A673 (cell line): ENCODE measurements at places on chromosomes 6 and 20. TPM values are rescaled to one million over a fixed set of nuclear protein-coding genes. Genes with fewer than 3 reads are reported as not detected.

DNA sequence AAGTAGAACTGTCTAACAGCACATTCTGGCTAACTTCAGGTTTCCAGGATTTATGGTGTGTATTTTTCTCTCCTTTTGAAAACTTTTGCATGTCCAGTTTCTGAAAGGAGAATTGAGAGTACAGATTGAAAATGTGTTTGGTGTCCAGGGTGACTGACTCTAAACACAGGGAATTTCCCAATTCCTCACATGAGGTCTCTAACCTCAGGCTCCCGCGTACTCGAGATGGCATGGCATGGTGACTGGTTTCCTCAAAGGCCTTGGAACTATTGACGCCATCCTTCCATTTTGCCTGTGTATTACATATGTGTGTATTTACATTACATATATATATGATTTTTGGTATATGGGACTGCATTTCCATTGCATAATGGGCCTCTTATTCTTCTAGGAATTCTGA, 52.5 kb downstream of the PRND start:
- DNase-seq, result no peak

DNA sequence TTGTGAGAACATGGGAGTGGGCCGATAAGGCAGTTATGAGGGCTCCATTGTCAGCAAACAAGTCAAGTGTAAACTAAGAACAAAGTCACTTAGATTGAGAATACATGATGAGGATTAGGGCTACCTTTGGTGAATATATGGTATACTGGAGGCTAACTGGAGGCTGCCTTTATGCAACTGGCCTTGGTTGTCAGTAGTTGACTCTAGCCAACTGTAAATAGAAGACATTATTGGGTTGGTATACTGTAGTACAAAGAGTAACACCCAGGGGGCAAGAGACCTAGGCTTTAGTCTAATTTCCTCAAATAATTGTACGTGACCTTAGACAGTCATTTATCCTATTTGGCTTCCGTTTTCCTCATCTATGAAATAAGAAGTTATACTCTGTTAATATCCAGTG, 235.2 kb downstream of the ARID1B start:
- DNase-seq, result no peak

DNA sequence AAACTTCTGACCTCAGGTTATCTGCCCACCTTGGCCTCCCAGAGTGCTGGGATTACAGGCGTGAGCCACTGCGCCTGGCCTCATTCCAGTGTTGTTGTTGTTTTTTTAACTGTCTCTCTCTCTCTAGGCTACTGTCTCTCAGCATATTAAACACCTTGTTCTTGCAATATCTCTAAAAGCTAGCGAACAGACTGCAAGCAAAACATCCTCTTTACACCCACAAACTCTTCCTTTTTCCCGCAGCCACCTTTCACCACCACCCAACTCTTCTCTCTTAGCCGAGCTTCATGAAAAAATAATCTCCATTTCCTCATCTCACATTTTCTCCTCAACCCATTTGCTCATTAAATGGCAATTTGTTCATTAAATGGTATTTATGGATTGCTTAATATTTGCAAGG, 45.5 kb downstream of the SGK1 start:
- DNase-seq, result no peak

The BPIFB4 gene
- not detected in 2 replicates for total RNA-seq

The PRRT1 gene
- 4.5 and 4.7 TPM in 2 replicates for total RNA-seq

The LGSN gene
- not detected in 2 replicates for total RNA-seq

The MLIP gene
- 0.58 and 0.74 TPM in 2 replicates for total RNA-seq

The CLIC5 gene
- total RNA-seq, result not detected in 2 replicates

DNA sequence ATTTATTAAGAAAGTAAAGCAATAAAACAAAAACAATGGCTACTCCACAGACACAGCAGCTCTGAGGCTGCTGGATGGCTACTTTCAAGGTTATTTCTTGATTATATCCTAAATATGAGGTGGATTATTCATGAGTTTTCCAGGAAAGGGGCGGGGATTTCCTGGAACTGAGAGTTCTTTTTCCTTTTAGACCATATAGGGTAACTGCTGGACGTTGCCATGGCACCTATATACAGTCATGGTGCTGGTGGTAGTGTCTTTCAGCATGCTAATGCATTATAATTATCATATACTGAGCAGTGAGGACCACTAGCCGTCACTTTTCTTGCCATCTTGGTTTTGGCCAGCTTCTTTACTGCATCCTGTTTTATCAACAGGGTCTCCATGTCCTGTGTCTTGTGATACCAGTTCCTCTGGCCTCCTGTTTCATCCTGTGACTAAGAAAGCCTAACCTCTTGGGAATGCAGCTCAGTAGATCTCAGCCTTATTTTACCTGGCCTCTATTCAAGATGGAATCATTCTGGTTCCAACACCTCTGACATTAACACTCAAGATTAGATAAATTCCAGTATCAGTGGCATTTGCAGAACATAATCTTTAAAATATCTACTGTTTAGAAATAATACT, 32.3 kb upstream of the TRDN start:
- no peak for DNase-seq

DNA sequence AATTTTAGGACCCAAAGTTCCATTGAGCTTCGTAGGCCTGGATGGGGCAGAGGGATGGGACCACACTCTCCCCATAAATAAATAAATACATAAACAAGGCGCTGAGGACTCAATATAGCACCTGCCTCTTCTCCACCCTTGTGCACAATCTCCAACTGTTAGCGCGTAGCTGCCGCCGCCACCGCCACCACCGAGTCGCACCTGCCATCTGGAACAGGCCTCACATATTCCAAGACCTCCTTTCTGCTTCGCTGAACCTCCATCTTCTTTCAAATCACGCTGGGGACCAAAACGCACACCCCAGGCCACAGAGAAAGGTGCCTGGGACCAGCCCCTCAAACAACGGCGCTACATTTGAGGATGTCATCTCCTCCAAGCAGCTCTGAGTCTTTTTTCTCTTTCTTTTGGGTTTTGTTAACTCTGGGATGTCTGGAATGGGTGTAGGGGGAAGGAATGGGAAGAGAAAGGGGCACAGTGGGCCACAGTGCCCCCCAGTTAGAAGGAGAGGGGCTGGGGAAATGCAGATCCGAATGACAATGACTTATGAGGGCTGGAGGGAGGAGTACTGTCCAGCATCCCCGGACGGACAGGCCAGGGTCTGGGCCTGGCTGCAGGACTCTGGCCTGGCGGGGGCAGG, 49.7 kb downstream of the NOL4L start:
- DNase-seq, result no peak

DNA sequence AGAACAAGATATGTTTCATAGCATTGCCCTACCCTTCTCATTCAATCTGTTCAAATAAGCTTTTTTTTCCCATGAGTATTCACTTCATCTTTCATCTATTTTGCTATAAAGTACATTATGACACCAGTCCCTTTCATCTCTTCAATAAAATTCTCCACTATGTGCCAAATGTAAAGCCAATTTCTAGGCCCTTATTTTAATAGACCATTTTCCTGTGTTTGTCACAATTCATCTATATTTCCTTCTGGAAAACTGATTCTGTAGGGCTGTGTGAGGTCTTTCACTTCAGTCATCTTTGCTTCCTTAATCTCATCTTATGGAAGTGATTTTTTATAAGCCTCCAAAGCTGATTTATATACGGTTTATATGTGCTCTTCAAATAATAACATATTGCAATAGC, 992.4 kb upstream of the EYS start:
- no peak for DNase-seq

DNA sequence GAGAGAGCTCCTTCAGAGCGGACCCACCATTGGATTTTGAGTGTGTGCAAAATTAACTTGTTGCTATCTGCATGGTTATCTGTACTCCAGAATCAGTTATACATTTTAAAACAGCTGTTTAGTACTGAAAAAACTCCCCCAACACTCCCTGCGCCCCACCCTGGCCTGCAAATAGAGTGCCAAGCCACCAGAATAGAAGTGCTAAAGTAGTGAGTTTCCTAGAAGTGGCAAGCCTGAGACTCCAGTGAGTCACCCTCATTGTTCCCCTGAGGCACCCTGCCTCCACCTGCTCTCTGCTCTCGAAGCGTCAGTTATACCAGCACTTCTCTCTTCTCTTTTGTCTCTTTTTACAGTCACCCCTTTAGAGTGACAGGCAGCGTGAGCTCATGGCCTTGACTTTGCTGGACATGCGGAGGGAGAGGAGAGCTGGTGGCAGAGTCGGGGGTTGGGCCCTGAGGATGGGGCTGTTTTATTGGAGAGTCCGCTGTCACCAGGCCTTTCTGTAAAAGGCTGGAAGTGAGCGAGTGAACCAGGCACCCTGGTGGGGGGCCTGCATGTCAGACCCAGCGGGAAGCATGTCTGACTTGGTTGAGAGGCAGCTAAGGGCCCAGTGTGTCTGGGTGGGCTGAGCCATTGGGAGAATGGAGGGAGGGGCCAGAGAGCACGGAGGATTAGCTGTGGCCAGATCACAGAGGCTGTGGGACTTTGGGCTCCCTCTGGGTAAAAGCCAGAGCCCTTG, 10.4 kb downstream of the IGF2R start:
- DNase-seq, result peak; percentile 85

The TDRD6 gene
- total RNA-seq, result not detected in 2 replicates

DNA sequence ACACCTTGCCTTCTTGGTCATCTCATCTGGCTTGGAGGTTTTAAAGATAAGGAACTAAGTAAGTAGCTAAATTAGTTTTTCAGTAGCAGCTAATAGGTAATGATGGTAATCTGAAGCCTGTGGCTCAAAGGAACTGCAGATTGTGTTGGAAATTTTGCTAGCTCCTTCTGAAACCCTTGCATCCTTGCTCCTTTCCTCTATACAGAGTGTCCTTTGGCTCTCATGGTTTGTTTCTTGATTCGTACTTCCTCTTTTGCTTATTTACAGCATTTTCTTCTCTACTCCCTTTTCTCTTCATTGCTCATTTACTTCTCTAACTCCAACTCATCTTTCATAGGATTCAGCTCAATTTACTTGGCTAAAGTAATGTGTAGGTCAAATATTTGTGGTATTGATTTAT, 19.0 kb downstream of the LRRC1 start:
- DNase-seq, result no peak

The CD109 gene
- total RNA-seq, result 8.7 and 8.8 TPM in 2 replicates

The SRMS gene
- not detected in 2 replicates for total RNA-seq

The IL20RA gene
- not detected in 2 replicates for total RNA-seq

The CRYBG1 gene
- total RNA-seq, result 2.9 and 3.9 TPM in 2 replicates

DNA sequence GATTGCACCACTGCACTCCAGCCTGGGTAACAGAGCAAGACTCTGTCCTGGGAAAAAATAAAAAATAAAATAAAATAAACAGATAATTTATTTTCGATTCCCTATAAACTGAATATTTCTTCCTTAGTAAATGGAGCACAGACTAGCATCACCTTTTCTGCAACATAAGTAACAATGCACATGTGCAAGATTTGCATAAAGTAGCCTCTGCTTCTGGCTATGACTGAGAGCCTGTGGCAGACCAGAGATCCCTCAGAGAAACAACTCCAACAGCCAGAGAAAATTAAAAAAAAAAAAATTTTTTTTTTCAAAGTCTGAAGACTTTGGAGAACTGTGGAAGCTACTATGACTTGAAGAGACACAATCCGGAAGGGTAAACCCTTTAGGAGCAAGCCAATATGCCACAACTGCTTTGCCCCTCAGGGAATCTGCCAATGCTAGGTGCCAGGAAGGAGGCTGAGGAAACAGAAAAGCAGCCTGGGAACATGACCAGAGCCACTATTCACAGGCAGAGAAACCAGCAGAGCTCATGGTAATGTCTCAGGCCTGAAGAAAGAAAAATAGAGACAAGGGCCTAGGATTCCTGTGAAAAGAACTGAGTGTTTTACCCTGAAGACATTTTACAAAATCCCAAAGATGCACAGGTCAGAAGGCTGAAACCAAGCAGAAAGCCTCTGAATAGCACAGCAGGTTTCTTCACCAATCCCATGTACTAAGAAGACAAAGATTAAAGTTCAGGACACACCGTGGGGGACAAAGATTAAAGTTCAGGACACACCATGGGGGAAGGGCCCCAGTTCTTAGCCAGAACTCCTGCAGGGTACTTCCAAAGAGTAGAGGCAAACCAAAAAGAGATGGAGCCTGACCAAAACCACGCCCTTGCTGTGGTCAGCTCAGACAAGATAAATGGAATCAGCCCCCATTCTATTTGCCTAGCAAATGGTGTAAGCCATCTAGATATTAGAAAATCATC, 25.8 kb downstream of the B4GALT5 start:
- DNase-seq, result no peak

DNA sequence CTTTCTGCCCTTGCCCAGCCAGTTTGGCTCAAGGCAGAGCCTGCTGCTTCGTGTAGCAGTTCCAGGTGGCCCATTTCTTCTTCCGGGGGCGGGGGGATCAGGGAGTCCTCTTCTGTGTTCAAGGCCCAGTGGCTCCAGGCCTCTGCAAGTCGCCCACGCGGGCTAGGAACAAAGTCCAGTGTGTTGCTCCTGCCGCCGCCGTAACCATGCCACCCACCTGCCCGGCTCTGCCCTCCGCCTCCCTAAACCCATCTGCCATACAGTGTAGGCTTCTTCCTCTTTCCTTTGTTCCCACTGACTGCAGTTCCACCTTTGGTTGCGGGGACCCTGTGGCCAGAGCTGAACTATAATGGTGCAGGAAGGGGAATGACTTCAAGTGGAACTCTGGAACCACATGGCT, 43.9 kb upstream of the SRF start:
- no peak for DNase-seq

GRCh38 chr6:152973916-152974315, 8.9 kb downstream of the FBXO5 start:
- no peak for DNase-seq

GRCh38 chr6:36666826-36667591, 11.5 kb upstream of the CDKN1A start:
- DNase-seq, result peak; percentile 72

The NKAIN2 gene
- 1.2 and 2.2 TPM in 2 replicates for total RNA-seq

GRCh38 chr6:16432075-16433032, 194.0 kb downstream of the GMPR start:
- DNase-seq, result peak; percentile 80

DNA sequence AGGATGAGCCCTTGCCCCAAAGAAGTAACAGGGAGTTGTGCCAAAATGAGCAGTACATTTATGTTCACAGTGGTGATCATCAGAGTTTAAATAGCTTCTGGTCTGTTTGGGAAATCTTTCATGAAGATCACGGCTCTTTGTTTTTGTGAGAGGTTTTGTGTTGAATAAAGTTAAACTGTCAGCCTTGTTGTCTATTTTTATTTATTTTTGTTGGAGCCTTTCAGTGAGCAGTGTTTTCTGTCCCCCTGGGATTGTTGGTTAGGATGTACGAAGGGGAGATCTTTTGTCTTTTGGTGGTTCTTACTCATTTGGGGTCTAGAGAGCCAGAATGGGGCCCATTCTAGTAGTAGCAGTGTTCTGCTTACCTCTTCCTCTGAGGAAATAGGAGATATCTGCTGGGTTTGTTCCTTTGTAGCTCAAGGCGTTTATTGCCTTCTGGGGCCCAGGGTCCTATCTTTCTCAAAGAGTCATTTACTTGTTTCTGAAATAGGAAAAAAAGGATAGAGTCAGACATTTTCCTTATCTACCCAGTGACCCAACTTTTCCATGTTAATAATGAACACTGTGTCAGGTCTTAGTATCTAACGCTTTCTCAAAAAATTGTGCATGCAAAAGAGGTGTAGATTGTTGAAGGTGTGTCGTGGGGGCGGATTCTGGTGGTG, 157.4 kb downstream of the JARID2 start:
- no peak for DNase-seq

DNA sequence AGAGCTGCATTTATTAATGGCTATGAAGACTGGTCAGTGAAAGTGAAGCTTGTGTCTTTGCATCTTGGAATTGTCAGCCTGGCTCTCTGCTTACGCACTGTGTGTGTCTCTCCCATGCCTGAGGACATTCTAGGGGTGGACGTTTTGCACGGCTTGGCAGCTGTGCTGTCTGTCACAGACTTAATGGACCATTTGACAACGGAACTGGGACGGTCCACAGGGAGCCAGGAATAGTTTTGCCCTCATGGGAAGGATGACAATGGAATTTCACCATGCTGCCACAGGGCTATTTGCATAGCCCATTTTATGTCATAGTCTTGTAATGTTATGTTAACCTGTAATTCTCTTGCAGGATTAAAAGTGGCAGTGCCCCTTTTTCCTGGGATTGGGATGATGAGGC, 44.7 kb downstream of the OR2B6 start:
- no peak for DNase-seq

The SRSF12 gene
- 14.3 and 14.5 TPM in 2 replicates for total RNA-seq
